ENCODE measurements at places on chromosomes 2 and 18. TPM values are rescaled to one million over a fixed set of nuclear protein-coding genes. Genes with fewer than 3 reads are reported as not detected.
A peak's percentile ranks its signal among the peaks of the same experiment; 100 is the strongest.

- peak; percentile 25 for DNase-seq
Measured at GRCh38 chr2:239278361-239278760, 122.5 kb downstream of the HDAC4 start.

- peak; percentile 30 for DNase-seq
Measured at GRCh38 chr18:13377496-13377895, 158.9 kb downstream of the LDLRAD4 start.

- DNase-seq, result peak; percentile 77
Measured at GRCh38 chr2:224221455-224221913, 180.4 kb downstream of the FAM124B start.

DNA sequence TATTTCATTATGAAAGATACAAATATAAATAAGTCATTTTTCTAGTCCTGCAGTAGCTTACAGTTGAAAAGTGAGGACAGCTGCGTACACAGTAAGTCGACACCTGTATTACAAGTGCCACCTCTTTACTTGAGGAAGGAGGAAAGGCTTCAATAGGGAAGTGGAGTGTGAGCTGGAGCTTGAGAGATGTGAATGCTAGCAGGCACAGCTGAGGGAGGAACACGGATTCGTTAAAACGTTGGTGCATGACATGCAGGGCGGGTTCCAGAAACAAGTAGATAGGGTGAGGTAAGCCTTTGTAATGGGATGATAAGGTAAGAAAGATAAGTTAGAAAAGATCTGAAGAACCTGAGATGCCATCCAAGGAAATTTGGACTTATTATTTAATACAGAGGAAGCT is 98.1 kb upstream of the CSRNP3 start:
- DNase-seq, result peak; percentile 62

Gene DLX1
- total RNA-seq, result not detected

Gene STPG4
- 0.42 TPM for total RNA-seq

Gene UGT1A6
- total RNA-seq, result not detected

All from endodermal cell (in vitro differentiated cells).